ENCODE measurements at places on chromosomes 3 and 15.

DNA sequence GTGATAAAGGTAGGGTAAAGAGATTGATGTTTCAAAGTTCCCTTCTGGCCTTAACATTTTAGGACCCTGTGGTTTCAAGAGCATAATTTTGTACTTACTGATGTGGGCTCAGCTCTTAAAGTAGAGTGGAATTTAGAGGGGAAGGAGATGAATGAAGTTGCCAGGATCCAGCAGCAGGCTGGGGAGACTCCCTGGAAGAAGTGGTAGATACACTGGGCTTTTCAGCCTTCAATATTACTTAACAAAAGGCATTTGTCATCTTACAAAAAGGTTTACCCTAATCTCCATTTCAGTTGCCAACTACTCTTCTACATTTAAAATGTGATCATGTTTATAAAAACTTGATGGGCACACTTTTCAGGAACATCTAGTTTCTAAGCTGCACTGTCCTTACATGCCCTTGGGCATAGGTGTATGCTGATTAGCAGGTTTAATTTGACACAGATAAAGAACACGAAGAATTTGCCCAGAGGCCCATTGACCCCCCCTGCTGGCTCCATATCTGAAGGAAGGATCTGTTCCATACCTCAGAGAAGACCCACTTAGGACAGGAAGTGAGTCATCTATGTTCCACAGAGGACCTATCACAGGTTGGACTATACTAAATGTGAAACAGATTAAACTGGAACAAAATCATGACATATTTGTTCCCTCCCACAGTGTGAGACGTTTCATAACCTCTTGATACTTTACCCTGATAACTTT, 93.0 kb upstream of the LPP start:
- peak; percentile 17 for DNase-seq

DNA sequence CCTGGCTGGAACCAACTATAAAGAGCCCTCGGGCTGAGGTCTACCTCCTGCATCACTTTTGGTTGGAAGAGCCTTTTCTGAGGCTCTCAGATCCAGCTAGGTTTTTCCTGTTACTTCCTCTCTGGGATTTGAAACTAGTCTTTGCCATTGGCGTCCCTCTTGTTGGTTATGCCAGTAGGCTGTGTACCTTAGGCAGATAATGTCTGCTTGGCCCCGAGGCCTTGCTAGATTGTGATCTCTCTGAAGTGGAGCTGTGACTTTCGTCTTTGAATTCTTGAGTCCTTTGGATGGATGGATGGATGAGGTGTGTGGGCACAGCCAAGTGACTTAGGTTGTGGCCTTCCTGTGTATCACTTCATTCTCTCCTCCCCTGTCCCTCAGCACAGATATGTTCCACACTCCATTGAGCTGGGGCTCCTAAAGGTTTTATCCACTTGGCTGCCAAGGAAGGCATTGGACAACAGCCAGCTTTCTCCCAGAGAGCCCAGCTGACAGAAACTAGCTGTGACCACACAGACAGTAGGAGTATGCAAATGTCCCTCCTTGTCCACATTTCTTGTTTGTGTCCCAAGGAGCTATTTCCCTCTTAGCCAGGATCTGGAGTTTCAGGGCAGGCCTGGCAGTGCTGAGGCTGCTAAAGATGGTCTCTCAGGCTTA, 7.9 kb upstream of the DNAJC17 start:
- no peak for DNase-seq

GRCh38 chr3:78689378-78689777, 1078.4 kb downstream of the ROBO1 start:
- DNase-seq: no peak

DNA sequence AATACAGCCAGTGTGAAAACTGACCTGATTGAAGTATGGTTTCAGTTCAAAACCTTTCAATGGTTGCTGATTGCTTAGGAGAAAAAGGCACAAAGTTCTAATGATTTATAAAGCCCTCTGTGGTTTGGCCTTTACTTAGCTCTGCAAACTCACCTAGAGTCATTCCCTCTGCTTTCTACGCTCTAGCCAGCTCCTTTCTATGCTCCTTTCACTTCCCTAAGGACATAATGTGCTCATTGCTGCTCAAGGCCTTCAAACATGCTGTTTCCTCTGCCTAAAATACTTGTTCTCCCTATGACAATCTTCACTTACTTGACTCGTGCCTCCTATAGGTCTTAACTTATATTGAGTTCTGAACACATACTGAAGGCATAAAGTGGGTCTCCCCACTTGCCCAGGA, 19.0 kb downstream of the RPL39L start:
- DNase-seq: no peak

DNA sequence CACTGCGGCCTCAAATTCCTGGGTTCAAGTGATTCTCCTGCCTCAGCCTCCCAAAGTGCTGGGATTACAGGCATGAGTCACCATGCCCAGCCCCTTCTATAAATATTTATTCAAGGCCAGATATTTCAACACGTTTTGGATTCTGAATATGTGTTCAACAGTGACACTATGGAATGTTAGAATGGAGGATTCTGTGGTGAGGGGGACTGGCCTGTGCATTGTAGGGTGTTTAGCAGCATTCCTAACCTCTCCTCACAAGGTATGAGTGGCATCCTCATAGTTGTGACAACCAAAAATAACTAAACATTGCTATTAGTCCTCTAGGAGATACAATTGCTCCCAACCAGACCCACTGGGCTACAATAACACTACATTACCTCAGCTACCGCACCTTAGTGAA, 104.0 kb upstream of the ATP10A start:
- DNase-seq: no peak

DNA sequence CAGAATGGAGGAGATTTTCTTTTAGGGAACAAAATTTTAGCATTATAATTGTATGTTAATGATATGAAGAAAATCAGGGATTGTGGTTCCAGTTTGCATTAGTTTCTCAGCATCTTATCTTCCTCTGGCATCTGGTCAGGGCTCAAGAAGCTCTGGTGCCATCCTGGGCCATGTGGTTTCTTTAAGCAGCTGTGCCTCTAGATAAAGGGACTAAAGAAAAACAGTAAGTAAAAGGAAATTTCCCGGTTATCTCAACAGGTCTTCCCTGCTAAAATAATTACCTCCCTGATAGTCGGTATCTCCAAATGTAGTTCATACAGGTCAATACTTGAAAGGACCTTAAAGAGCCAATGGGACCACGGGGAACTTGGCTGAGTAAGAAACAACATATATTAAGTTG, 375.1 kb upstream of the RBMS3 start:
- DNase-seq: no peak

GRCh38 chr15:37095770-37096557, 4.4 kb downstream of the MEIS2 start:
- DNase-seq: no peak

GRCh38 chr15:69652751-69653305, 200.2 kb downstream of the RPLP1 start:
- no peak for DNase-seq

DNA sequence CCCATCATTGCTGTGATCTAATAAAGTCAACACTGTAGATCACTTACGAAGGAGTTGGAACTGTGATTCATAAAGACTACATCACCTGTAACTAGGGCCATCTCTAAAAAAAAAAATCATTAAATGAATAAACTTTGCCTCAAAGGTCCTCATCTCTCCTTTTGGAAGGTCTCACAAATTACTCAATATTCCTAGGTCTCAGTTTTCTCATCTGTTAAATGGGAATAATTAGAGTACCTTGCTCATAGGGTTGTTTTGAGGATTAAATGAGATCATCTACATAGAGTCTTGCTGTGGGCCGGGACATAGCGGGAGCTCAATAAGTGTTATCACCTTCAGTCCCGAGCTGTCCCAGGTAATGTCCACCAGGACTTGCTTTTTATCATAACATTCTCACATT, 335.1 kb upstream of the PROK2 start:
- no peak for DNase-seq

DNA sequence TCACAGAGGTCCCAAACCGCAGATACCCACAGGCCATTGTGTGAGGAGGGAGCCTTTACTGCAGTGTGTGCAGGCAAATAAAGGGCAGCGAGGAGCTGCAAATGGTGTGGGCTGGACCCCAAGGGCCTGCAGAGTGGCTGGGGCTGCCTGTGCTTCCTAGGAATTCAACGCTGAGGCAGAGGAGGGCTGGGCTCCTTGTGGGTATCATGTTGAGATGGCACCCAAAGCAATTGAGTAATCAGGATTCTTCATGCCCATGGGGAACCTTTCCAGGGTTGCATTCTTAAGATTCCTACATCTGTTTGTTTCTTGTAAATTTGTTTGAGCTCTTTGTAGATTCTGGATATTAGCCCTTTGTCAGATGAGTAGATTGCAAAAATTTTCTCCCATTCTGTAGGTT, 85.4 kb upstream of the LIPC start:
- no peak for DNase-seq

- no peak for DNase-seq
Measured at GRCh38 chr15:44813231-44813630, 76.9 kb downstream of the TRIM69 start.

DNA sequence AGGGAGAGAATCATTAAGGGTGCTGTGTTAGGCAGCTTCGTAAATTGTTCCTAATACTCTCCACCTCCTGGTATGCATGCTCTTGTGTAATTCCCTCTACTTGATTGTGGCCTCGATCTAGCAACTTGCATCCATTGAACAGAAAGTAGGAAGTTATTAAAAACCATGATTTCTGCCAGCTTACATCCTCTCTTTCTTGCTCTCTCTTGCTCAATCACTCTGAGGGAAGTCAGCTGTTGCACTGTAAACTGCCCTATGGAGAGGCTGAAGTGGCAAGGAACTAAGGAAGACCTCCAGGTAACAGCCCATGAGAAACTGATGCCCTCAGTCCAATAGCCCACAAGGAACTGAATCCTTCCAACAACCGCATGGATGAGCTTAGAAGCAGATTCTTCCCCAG, 92.6 kb downstream of the ERC2 start:
- DNase-seq: no peak

DNA sequence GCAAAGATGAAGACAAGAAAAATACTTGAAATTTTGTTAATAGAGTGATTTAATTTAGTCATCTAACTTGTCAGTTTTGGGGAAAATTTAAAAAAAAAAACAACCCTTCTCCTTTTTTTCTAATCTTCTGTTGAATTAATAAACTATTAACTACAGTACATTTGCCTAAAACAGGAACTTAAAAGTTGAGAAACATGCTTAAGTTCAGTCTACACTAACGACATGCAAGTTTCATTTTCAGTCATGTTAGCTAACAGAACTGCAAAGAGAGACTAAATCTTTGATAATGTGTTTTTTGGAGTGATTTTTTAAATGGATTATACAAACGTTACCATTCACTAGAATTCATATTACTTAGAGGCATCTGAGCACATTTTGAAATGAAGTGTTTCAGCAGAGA, 71.9 kb upstream of the MBNL1 start:
- DNase-seq: no peak

- DNase-seq: no peak
Measured at GRCh38 chr15:69317392-69317841, 18.7 kb downstream of the PAQR5 start.

GRCh38 chr15:74378848-74379247, 11.4 kb upstream of the CYP11A1 start:
- DNase-seq: no peak

GRCh38 chr3:112644453-112644852, 3.5 kb upstream of the CCDC80 start:
- DNase-seq: no peak

DNA sequence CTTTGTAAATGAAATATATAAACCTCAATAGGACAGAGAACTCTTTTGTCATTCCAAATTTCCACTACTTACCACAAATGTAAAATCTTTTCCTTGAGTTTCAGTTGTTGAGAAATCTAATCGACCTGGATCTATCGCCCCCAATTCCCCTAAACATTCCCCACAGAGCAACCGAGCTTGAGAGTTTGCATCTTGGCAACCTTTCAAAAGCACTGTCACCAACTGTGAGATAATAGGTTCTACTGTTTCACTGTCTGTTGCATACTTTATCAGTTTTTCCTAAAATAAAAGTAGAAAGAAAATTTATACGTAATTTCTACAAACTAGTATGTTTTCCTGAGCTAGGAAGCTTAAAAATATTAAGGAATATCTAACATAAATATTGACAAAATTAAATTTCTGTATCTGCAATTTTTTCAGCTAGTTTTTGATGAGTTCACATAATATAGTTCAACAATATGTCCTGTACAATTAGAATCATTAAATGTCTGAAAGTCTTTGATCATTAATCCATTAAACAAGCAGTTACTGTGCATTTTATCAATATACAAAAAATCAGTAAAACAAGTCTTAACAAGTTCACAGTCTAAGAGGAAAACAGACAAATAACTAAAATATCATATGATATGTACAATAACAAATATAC, 54.5 kb downstream of the ATR start:
- DNase-seq: no peak

DNA sequence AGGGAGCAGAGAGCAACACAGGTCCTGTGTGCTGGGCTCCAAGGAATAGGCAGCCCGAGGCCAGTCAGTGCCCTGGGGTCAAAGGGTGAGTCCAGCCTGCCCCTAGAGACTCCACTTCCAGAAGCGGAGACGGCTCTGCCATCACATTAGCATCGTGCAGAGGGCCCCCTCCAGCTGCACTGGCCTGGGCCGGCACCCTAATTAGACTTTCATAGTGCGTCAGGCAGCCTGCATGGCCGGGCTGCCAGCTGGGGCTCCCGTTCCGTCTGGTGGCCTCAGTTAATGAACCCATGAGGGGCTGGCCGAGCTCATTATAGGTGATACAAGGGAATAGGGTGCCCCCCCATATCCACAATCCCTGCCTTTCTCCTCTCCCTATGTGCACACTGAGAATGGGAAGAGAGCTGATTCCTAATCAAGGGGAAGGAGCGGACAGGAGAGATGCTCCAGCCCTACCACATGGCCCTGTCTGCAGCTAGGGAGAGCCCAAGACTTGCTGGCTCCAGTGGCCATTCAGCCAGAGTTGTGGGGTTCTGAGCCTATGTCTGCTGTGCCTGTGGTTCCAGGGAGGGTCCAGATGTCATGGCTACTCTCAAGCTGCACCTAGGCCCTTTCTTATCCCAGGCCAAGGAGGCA, 128.0 kb downstream of the SRGAP3 start:
- no peak for DNase-seq

DNA sequence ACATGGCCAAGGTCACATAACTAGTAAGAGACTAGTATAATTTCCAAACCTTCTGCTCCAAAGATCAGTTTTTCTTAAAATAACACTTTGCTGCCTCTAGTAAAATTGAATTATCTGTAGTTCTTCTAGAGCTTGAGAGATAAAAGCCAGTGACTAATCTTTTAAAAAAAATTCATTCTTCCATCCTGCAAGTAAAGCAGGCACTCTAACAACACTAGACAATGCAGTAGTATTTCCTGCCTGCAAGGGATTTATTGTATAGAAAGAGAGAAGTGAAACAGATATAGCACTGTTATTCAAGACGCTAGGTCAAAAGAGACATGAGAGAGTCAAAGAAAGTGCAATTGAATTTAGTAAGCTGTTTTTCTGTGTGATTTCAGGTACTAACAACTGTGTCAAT, 159.5 kb upstream of the TBC1D5 start:
- DNase-seq: no peak

Measured in stimulated activated CD4-positive, alpha-beta T cell treated with anti-CD3 and anti-CD28 coated beads, Interleukin-1b, Interleukin-23, amount 100 ng/mL, for 1 hour (primary cell).